ENCODE measurements at places on chromosomes 11 and 22. TPM values are rescaled to one million over a fixed set of nuclear protein-coding genes. Genes with fewer than 3 reads are reported as not detected.
A peak's percentile ranks its signal among the peaks of the same experiment; 100 is the strongest.

DNA sequence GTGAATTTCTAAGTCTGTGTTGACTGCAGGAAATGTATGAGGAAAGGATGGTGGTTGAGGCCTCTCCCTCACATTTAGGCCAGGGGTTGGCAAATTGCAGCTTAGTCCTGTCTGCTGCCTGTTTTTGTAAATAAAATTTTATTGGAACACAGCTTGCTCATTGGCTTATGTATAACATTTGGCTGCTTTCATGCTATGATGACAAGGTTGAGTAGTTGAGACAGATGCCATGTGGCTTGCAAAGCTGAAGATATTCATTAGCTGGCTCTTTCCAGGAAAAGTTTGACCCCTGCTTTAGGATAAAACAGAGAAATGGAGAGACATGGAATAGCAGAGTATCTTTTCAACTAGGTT, 46.2 kb downstream of the BCR start:
- no peak for DNase-seq

GRCh38 chr11:34999453-34999852, 83.0 kb downstream of the PDHX start:
- no peak for DNase-seq

DNA sequence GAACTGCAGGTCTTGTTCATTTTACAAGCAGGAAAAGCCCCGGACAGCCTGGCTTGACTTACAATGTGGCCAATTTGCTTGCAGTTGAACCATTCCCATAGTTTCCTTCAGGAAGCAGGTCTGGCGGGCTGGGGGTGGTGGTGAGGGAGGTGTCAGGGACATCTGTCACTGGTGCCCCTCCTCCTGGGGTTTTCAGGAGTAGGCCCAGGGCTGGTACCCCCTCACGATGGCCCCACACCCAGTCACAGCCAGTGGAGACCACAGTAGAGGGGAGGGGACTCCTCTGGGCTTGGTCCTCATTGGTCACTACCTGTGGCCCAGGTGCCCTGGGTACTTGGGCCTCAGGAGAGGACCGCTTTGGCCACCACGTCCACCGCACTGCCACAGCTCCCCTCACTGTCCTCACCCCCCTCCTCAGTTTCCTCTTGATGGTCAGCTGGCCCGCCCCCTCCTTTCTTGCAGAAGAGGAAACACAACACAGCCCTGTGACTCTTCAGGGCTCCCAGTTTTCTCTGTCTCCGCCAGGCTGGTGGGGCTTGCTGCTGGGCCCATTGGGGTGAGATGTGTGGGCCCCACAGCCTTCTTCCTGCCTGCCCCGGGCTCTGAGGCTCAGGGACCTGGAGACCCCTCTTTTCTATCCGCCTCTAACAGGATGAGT, 39.8 kb upstream of the SHISAL1 start:
- DNase-seq, result no peak

DNA sequence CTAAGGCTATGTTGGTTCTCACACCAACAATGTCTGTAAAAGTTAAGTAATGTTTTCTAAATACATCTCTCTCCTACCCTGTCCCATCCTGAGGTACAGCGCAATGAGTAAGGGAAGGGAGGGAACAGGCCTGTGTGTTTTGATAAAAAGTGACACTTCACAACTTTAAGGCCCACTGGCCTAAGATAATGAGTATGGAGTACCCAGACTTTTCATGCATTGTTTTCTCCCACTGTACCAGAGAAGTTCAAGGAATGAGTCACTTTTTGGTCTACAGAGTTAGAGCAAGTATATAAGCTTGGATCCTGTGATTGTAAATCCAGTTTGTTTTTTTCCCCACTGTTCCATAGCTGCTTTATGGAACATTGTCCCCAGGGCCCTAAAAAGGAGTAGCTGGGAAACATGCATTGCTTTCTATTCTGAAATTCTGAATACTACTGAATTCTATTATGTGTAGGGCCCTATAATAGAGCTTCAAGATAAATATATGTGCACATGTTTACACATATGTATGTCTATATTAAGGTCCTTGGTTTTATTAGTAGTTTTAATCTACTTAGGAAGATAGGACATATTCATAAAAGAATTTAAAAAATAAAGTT, 29.8 kb downstream of the KCNE3 start:
- no peak for DNase-seq

OR10D3 gene
- total RNA-seq, result not detected

GRCh38 chr22:42909363-42910058, 52.4 kb upstream of the ARFGAP3 start:
- no peak for DNase-seq

GRCh38 chr11:5304046-5304445, 2.3 kb upstream of the OR51B4 start:
- DNase-seq, result no peak

DNA sequence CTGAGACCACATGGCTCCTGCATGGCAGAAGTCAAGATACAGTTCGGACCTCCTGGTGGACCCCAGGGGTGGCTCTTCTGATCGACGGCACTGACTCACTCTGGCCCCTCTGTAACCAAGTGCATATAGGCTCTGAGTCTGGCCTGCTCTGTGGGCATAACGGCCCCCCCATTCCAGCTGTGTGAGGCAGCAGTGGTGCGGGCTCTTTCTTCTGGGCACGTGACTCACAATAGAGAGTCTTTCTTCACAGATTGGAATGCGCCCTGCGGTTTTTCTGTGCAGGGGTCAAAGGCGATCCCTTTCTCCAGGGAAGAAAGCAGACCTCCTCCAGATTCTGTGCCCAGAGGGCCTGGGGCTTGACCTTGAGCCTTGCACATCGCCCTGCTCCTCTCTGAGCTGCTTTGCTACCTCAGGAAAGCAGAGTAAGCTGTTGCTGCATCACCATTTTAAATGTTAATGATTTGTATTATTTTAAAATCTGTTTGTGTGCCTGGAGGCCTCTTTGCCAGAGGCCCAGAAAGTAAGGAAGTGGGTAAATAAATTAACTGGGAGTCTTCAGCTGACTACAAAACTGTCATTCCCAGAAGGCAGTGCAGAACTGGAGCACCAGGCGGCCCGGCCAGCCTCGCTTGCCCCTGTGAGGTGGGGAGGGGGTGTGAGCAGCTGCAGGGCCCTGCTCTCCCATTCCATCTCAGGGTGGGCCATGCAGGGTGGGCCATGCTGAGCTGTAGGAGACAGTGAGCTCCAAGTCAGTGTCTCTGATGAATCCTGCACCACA, 199.0 kb downstream of the GRIK4 start:
- DNase-seq, result peak; percentile 81

DCHS1 gene
- 15.5 TPM for total RNA-seq

DNA sequence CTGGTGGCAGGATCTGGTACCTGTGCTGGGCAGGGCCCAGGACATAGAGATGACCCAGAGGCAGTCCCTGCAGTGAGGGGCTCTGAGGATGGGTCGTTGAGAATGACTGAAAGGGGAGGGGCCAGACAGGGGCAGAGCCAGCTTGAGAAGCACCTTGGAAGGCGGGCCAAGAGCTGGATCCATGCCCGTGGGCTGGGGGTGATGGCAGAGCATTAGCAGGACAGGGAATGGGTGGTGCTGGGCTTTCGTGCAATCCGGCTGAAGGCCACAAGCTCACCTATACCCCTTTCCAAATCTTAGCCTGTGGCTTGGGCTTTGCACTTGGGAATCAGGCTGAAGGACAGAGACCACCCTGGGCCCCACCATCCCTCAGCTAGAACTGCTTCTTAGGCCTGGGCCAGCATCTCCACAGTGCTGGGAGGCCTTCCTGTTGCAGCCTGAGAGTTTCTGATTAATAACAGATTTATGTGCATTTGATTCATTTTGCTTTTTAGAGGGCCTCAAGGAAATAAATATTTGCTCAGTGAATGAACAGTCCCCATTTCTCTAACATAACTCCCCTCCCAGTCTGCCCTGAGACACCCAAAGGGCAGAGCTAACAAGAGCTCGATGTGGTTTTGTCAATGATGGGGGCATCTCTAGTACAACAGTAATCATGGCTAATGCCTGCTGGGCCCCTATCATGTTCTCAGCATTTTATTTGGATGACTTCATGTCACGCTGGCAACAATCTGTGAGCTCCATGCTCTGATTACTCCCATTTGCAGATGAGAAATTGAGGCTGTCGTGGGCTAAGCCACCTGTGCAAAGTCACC, 39.3 kb downstream of the RIBC2 start:
- DNase-seq, result no peak

DNA sequence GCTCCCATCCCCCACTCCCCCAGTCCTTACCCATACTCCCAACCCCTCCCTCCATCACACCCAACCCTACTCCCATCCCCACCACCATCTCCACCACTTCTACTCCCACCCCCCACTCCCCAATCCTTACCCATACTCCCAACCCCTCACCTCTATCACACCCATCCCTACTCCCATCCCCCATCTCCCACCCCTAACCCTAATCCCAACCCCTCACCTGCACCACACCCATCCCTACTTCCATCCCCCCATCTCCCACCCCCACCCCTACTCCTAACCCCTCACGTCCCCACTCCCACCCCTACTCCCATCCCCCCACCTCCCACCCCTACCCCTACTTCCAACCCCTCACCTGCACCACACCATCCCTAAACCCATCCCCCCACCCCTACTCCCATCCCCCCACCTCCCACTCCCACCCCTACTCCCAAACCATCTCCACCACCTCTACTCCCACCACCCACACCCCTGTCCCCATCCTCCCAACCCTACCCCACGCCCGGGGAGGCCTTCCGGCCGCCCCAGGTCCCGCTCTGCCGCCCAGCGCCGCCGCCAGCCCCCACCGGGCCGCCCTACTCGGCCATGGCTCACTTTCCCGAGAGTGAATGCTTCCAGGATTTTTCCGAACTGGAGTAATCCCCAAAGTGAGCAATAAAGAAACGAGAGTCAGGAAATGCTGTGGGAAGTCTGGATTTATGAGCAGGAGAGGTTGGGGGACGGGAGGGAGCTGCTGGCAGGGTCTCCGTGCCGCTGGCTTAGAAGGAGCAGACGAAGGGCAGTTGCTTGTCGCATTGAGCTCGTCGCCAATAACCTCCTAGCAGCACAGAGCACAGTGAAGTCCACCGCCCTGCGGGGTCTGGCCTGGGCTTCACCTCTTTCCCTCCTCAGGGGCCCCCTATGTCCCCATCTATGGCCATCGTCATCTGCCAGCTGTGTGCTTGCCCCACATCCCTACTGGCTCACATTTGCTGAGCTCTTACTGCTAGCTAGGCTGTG, 4.6 kb downstream of the PRG3 start:
- DNase-seq, result no peak

MED15 gene
- total RNA-seq, result 79.8 TPM

MYBPC3 gene
- total RNA-seq, result not detected

MS4A6A gene
- total RNA-seq, result 2.3 TPM

DNA sequence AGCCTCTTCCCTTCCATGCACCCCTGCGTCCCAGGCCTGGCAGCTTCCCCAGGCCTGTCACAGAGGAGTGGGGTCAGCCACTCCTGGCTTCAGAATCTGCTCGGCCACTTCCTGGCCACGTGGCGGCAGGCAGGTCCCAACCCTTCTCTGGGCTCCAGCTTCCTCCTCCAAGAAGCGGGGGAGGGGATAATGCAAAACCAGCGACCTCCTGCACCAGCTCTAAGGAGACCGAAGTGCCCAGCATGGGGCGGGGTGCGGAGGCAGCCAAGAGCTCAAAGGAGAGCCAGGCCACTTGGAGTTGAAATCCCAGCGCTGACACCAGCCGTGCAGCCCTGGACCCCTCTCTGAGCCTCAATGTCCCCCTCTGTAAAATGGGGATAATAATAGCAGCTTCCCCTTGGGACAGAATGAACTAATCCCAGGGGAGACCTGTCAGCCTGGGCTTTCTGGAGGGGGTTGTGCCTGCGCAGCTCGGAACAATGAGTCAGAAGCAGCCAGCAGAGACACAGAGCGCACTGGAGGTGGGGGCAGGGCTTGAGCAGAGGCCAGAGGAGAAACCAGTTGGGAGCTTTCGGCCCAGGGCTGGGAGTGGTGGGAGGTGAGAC, 22.8 kb upstream of the PICK1 start:
- peak; percentile 73 for DNase-seq

- no peak for DNase-seq
Measured at GRCh38 chr22:37354261-37354660, 72.0 kb downstream of the CYTH4 start.

RTL10 gene
- 12.6 TPM for total RNA-seq

MUC5AC gene
- not detected for total RNA-seq

DNA sequence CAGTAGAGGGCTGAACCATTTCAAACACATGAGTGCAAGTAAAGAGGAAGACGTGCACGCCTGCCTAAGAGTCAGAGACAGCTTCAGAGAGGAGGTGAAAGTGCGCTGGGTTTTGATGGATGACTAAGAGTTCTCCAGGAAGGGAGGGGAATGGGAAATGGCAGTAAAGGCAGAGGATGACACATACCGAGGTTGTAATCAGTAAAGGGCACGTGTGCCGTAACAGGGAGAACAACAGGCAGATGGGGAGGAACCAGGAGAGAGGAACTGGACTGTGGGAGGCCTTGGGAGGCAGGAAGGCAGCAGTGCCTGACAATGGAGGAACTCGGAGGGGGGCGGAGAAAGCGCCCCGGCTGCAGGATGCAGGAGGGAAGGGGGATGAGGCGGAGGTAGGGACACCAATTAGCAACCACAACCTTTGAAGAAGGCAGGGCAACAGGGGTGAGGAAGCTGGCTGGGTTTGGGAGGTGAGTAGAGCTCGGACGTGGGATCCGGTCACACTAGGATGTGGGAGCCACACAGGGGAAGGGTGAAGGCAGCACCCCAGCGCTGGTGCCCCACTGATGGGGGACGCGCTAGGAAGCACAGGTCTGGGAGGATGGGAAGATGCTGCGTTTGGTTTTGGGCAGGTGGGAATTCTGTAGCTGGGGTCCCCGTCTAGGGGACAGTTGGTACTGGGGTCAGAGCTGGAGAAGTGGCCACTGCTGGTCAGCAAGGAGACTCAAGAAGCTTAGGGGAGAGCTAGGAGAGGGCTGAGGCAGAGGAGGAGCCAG, 67.4 kb downstream of the SCUBE1 start:
- DNase-seq, result no peak

- DNase-seq, result no peak
Measured at GRCh38 chr22:20422271-20423007, 15.2 kb downstream of the SCARF2 start.

- DNase-seq, result no peak
Measured at GRCh38 chr11:86699040-86699791, 26.8 kb upstream of the ME3 start.

NXPE4 gene
- not detected for total RNA-seq

DNA sequence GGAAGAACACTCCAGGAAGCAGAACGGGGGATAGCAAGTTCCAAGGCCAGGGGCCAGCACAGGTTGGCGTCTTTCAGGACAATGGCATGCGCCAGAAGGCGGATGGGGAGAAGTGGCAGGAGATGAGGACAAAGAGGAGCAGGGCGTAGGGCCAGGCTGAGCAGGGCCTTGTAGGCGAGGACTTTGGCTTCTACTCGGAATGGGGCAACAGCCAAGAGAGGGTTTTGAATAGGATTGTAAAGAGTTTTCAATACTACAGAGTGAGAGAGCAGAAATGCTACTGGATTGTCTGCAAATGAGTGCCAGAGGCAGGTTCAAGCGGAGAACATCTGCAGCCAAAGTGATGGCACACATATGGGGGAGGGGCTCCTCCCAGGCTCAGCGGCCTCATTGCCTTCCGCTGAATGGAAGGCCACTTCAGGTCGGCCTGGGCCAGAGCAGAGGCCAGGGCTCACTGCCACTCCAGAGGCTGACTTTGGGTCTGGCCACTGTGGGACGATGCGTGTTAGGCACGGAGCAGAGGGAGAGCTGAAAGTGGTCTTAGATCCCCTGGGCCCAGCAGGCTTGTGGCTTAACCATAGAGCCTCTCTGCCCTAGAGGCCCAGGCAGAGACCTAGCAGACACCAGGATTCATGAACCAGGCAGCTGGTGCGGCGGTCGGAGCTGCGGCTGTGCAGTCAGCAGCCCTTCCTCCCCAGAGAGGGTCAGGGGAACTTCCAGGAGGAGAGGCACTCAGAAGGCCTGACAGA, 118.2 kb downstream of the DSCAML1 start:
- DNase-seq, result no peak

All from kidney epithelial cell (primary cell).